ENCODE measurements at places on chromosomes 1 and 21.

DNA sequence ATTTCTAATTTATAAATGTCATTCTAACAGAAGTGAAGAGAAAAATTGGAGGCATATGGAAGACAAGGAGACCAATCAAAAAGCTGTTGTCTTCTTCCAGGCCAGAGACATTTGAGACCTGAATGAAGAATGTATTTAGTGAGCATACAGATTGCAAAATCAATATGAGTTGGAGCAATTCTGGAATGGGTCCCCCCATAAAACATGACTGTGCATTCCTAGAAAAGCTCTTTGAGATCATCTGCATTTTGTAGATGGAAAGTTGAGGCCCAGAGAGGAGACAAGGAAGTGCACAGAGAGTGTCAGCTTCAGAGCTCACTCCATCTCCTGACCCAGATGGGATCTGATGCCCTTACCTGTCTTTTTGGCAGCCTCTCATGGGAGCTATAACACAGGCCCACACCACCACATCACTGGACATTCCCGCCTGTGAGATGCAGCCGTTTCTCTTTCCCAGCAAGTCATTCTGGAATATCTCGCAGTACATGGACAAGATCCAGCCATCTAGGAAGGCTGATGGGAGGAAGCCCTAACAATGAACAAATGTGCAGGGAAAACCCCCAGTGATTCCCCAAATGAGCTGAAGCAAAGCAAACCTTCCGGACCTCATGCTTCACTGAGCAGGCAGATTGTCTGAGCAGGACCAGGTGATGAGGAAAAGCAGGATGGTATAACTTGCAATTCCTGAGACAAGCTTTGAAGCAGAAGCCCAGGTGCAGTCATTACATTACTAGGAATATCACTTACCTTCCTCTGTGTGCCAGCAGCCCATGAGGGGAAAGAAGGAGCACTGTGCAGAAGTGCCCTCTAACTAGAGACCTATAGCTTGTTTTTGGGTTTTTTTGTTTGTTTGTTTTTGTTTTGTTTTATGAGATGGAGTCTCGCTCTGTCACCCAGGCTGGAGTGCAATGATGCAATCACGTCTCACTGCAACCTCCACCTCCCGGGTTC lies 445.6 kb downstream of the PLPP3 start:
- DNase-seq = no peak

DNA sequence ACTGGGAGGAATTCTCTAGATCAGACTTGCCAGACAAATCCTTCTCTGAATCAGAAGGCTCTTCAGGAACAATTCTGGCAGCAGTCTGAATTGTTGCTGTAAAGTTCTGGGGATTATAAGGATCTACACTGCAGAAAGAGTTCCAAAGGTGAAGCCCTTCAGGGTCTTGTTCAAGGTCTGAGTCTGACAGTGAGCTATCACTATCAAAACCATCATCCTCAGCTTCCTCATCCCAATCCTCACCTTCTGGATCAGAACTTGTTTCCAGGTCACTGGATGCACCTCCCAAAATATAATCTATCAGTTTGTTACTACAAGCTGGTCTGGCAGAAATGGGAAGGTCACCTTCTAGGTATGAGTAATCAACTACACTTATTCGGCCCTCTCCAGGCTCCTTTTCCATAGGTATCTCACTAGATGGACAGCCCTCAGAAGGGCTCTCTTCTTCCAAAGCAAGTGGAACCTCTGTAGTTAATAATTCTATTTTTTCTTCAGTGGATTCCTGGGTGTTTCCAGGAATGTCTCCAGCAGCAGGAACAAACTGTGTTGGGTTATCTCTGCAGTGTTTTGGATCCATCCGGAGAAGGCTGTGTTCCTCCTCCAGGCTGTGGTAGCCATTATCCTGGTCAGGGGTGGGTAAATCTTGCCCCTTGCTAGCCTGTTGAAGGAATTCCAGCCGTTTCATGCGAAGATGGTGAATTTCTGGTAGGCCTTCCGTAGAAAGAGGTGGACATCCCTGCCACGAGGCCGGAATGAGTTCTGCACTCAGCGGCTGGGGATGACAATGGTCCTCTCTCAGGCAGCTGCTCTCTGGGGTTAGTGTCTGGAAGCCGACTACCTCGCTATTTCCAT lies 1.6 kb downstream of the PPP1R15B start:
- DNase-seq = no peak

GRCh38 chr1:7248549-7249199 lies 463.4 kb downstream of the CAMTA1 start:
- no peak for DNase-seq

GRCh38 chr21:45380566-45380965 lies 24.4 kb upstream of the COL18A1 start:
- no peak for DNase-seq

- no peak for DNase-seq
These were observed 673.3 kb downstream of the KCNT2 start for GRCh38 chr1:195934817-195935553.

- no peak for DNase-seq
These were observed 66.7 kb downstream of the GPATCH2 start for GRCh38 chr1:217564207-217564606.

GRCh38 chr1:89114662-89115061 lies 11.3 kb downstream of the GBP2 start:
- no peak for DNase-seq

DNA sequence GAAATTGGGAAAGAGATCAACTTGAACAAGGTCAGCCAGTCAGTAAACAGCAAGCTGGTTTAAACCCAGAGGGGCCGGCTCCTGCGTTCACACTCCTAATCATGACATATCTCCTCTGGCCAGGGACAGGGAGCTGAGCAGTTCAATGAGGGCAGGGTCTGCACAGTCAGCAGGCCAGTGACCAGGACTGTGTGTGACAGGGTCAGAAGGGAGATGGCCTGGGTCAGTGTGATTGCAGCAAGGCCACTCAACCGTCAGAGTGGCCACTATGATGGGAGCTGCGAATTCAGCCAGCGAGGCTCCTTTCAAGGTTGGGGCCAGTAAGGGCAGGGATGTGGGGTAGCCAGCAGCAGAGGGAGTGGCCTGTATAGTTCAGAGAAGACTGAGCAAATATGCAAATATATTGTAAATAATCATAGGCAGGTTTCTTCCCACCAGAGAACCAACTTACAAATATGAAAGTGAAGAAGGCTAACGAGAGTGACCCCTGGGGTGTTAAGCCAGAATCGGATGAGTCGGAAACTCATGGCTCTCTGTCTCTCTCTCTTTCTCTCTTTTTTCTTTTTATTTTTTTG lies 20.0 kb downstream of the NOL9 start:
- DNase-seq = no peak

- no peak for DNase-seq
These were observed 6.1 kb downstream of the MYBPHL start for GRCh38 chr1:109300650-109301151.

GRCh38 chr1:34726861-34727260 lies 28.0 kb upstream of the GJB5 start:
- DNase-seq = no peak

DNA sequence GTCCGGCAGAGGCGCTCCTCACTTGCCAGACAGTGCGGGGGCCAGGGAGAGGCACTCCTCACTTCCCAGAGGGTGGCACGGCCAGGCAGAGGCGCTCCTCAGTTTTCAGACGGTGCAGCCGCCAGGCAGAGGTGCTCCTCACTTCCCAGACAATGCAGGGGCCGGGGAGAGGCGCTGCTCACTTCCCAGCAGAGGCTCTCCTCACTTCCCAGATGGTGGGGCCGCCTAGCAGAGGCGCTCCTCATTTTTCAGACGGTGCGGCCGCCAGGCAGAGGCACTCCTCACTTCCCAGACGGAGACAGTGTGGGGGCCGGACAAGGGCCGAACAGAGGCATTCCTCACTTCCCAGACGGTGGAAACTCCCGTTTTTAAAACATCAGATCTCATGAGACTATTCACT lies 238.4 kb upstream of the CACYBP start:
- no peak for DNase-seq

DNA sequence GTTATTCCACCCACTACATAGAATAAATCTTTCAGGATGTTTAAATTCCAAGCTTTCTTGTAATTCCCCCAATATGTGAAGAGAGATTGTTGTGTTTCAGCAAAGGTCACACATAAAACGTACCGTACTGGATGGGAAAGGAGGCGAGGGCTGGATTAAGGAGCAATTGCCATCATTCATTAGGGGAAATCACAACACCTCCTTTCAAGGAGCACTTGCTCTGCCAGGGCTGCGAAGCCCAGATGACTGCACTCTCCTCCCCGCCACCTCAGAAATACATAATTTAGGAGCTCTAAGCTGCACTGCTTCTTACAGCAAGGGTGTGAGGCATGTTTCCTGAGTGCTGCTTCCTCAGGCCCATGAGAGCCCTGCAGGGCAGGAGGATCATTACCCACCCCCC lies 29.6 kb downstream of the MATN1 start:
- DNase-seq = no peak

- no peak for DNase-seq
These were observed 39.4 kb upstream of the CD55 start for GRCh38 chr1:207282058-207282457.

DNA sequence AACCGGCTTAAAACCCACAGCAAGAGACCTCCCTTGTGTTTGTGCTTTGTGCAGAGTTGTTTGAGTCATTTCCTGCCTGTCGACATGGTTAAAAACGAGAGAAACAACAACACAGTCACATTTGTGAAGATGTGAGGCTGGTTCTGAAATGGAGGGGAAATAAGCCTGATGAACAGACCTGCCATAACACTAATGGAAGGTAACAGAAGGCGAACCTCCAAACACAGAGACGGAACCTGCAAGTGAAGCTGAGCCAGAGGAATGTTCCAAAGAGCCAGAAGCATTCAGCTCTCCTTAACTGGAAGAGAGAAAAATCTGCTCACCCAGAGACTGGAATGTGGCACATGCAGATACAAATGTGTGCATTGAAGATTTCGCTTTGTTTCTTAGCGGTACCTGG lies 53.2 kb upstream of the RAVER2 start:
- no peak for DNase-seq

GRCh38 chr1:185520188-185520920 lies 203.3 kb upstream of the IVNS1ABP start:
- no peak for DNase-seq

- no peak for DNase-seq
These were observed 458.3 kb downstream of the MRPL39 start for GRCh38 chr21:25149022-25149421.

DNA sequence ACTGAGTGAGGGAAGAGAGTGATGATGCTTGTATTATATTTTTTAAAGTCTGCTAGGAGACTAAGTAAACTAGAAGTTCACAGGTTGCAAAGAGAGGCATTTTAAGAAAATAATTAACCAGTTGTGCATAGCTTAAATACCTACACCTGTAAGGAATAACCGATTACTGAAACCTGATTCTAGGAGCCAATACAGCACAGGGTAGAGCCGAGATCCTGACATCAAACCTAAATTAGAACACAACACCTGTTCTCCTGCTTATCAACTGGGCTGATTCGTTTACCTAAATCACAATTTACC lies 54.8 kb downstream of the EPRS1 start:
- DNase-seq = no peak

DNA sequence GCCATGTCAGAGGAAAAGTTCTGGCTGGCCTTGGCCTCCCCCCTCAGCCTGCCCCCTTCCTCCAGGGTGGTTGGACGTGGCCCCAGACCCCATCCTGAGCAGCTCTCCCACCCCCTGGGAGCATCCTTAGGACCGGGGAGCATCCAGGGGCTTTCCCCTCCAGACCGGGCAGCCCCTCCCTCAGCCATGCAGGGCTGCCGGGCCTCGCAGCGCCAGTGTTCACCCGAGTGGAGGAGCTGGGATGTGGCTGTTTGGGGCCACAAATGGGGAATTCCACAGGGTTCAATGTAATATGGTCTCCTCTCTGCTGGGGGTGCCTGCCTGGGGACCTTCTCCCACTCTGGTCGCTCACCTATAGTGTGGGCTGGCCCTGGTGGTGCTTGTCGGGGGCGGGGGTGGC lies 4.2 kb upstream of the PFKL start:
- DNase-seq = no peak

- DNase-seq = no peak
These were observed 33.6 kb downstream of the CATSPERE start for GRCh38 chr1:244494653-244495052.

- DNase-seq = no peak
These were observed 56.4 kb downstream of the SASS6 start for GRCh38 chr1:100076319-100076718.

- DNase-seq = no peak
These were observed 210.8 kb downstream of the NFIA start for GRCh38 chr1:61293197-61293596.

- DNase-seq = no peak
These were observed 5.5 kb downstream of the MRPS6 start for GRCh38 chr21:34078915-34079314.

GRCh38 chr21:41677671-41678015 lies 89.2 kb downstream of the RIPK4 start:
- no peak for DNase-seq

DNA sequence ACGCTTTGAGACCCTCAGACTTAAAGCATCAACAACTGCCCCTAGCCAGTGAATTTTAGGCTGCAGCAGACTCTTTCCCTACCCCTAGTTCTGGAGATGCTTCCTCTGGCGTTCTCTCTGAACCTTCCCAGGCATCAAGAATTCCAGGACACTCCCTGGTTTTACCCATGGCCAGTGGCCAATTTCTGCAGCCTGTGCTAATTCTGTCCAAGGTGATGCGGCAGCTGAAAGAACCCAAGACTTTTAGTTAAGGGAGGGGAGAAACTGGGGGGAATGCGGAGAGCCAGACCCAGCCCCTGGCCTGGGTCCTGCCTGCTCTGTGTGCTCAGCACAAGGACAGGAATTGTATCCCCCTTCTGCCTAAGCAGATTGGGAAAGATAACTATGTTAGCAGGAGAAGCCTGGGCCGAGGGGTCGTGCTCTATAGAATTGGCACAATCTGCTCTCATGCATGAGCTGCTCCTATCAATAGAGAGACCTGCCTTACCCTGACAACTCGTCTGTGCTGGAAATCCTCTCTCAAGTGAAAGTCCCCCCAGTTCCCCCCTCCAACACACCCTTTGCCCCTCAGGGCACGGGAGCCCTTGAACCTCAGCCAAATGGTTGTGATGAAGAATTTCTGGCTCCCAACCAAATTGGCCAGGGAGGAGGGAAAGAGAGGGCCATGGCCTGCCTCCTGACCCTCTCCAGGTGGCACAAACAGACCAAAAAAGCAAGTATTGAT lies 5.4 kb upstream of the GJA8 start:
- no peak for DNase-seq
